Activated CD4-positive, alpha-beta T cell treated with anti-CD3 and anti-CD28 coated beads, Interleukin-2, Interleukin-4, amounts not matched to agents 100 ng/mL and 50 ng/mL, durations not matched to agents 16 hours and 8 hours (primary cell): ENCODE measurements at places on chromosomes 1 and 21.

DNA sequence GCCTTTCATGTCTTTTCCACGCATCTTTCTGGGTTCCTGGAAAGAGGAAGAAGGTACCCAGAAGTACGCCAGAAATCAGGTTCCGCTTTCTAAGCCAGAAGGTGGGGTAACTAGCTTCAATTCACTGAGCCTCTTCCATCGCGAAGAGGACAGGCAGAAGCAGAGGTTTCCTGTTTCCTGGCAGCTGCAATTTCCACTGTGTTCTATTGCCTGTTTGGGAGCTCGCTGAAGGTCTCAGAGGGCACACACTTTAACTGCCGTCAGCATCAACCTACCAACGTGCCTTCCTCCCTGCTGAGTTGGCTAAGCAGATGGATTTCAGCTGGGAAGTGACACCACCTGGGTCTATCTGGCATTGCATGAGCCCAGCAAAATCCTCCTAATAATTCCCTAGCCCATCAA lies 10.0 kb downstream of the NCF2 start:
- DNase-seq: no peak

DNA sequence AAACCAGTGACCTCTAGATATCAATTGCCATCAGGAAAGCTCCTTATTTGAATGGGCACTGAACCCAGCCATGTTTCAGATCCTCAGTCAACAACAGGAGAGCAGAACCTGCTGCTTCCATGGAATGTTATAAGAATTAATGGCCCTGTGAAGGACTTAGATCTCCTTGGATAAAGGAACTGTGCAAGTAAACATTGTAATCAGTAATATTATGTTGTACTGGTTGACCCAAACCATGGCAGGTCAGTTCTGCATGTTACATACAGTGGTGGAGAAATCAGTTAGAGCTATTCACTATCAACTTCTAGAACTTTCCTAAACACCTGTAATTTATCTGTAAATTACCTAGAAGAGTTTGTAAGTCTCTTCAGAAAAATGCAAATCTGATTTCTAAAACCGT lies 11.2 kb upstream of the CLDN8 start:
- DNase-seq: no peak

DNA sequence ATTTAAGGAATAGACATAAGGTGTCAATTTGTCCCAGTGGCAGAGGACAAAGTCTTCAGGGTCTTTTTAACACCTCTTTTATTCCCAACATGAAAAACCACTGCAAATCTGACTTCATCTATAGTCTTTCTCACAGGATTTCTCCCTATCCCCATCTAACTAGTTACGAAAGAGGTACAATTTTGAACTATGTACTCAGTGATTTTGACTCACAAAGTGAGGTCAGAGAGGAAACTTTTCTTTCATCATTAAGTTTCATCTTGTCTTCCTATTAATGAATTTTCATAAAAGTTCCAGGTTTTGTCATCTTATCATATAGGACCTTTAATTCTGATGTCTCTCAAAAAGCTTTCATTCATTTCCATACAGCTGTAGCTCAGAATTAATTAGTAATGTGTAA lies 63.3 kb downstream of the ASH1L start:
- no peak for DNase-seq

GRCh38 chr1:227415115-227415790 lies 97.0 kb upstream of the CDC42BPA start:
- DNase-seq: no peak

- DNase-seq: no peak
Observed at GRCh38 chr1:8047112-8047511, 21.0 kb upstream of the ERRFI1 start.

GRCh38 chr1:9990944-9991343 lies 6.1 kb upstream of the RBP7 start:
- DNase-seq: no peak

DNA sequence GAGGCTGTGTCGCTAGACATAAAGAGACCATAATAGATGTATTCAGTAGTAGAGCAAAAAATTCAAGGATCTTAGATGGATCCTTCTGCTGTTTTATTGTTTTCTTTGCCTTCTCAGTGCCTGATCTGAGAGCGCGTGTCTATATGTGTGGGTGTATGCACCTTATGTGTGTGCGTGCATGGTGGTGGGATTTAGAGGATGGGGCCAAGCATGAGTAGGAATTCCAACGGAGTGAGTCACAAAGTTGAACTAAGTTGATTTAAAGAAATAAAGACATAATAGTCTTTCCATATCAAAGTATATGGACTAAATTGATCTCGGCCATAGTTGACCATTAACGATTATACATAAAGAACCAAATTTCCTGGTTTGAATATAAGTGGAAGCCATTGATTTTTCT lies 178.7 kb downstream of the CYYR1 start:
- no peak for DNase-seq

GRCh38 chr1:93661829-93662474 lies 19.7 kb downstream of the BCAR3 start:
- peak; percentile 19 for DNase-seq

- no peak for DNase-seq
Observed at GRCh38 chr1:35845766-35846165, 37.2 kb upstream of the AGO1 start.

DNA sequence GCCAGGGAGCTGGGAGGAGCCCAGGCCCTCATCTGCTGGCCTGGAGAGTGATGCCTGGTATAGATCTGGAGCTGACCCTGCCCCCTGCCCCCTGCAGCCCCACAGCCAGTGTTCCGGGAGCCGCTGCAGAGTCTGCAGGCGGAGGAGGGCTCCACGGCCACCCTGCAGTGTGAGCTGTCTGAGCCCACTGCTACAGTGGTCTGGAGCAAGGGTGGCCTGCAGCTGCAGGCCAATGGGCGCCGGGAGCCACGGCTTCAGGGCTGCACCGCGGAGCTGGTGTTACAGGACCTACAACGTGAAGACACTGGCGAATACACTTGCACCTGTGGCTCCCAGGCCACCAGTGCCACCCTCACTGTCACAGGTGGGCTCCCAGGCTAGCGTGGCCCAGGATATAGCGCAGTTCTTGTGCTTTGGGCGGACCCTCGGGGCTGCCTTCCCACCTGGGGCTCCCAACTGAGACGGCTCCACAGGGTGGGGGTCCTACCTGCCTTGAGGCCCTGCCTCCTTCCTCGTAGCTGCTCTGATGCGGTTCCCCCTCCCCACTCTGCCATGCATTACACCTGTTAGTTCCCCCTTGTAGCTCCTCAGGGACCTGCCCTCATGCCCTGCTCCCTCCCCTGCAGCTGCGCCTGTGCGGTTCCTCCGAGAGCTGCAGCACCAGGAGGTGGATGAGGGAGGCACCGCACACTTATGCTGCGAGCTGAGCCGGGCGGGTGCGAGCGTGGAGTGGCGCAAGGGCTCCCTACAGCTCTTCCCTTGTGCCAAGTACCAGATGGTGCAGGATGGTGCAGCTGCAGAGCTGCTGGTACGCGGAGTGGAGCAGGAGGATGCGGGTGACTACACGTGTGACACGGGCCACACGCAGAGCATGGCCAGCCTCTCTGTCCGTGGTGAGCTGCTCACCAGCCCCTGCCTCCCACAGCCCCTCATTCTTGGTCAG lies 98.7 kb downstream of the OBSCN start:
- DNase-seq: no peak

DNA sequence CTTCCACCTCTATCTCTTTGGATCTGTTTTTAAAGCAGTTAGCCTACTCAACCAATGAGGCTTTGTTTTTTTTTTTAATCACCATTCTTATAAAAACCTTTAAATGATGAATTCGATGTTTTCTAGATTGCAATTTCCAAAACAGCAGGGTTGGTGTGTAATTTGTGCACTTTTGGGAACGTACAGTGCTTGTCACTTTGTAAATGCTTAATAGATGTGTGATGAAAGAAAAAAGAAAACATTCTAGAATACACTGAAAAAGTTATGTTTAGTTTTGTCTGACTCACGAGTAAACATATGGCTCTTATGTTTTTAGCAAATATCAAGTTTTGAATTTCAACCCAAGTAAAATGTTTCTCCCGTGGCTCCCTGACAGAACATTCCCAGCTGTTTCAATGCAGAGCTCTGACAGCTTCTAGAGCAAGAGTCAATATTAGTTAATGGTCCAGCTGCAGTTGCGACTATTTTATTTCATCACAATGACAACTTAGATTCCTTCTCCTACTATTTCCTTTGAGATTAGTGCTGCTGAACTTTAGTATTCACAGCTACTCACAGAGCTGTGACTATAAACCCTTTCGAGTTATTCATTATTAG lies 362.5 kb upstream of the ADAMTS5 start:
- DNase-seq: no peak

DNA sequence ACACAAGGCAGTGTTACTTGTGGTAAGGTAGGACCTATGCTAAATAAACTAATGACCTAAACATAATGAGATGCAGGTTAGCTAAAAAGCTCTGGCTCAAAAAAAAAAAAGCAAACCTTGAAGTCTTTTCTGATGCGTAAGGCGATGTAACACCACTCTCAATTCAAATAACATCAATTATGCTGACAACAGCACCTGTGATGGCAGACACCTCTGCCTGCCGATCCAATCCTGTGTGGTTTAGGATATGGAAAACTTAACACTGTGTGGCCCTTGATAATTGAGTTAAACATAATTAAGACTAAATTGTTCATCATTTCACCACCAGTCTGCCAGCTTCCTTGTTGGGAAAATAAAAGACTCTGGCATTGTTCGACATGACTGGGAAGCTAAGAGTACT lies 9.1 kb downstream of the RPAP2 start:
- no peak for DNase-seq

DNA sequence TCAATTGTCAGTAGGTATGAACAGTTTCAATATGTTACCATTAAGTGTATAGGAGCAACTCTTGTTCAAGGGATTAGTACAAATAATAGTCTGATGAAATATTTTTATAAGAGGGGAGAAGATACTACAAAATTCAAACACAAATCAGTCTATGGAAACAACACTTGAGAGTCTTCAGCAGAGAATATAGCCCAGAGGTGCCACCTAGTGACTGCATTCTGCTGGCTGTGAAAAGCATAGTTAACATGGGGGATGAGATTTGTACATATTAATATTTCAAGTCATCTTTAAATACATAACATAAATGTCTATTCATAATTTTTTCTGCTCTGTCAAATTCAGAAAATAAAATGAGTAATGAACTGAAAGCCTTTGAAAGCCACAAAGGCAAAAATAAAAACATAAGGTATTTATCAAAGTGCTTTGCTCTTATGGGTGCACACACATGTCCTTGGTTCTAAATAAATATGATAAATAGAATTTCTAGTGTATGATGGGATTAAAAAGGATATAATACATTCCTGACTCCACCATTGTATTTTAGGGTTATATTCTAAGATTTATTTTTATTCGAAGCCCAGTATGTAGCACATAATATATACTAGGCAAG lies 440.9 kb upstream of the ZRANB2 start:
- DNase-seq: peak; percentile 3

DNA sequence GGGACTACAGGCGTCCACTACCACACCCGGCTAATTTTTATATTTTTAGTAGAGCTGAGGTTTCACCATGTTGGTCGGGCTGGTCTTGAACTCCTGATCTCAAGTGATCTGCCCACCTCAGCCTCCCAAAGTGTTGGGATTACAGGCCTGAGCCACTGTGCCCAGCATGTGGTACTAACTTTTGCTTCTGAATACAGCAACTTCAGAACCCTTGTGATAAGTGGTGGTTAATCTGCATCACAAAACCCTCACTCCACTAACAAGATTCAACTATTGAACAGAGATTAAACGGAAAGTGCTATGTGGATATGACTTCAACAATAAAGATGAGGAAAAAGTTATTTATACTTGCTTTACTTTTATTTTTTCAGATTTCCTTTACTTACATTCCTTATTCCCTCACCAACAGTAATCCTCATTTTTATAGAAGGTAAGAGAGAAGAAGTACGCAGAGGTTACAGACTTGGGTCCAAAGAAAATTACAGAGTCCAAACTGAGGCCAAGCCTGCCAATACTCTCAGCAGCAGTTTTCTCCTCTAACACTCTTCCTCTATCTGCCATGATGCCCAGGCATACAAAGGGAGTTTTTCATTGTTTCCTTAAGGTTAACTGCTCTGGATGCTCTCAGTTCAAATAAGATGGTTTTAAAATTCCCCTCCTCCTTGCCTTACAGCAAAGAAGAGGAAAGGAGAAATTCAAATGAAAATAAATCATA lies 44.3 kb downstream of the SLC16A1 start:
- no peak for DNase-seq

DNA sequence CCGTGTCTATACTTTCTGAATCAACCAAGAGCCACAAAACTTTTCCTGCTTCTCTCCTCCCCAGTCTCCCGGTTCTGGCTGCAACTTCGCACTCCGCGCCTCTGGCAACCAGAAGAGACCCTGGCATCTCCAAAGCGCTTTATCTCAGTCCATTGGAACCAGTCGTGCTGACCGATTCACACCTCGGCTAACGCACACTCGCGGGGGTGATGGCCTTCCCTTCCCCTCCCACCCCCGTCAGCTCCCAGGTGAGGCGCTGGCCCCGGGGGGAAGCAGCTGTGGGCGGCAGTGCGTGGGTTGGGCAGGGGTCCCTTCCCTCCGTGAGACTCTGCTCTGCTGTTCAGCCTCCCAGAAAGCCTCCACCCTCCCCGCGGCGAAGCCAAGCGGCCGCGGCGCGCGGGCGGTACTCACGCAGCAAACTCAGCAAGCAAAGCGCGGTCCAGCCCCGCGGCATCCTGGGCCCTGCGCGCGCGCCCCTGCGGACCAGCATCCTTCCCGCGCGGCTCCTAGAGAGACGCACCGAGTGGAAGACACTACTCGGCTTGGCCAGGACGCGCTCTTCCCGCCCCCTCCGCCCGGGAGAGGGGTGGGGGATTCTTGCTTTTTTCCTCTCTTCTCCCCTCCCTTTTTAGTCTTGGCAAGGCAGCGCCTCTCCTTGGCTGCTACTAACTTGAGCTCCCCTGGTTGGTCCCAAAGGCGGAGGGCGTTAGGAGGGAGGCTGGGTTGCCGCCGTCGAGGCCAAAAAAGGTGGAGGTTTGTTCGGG lies at the start of gene CD34:
Gene CD34 (minus strand): TSS at position 535 of the 764 bp plus-strand sequence. CDS start 45 bp downstream, at position 490.
- no peak for DNase-seq

DNA sequence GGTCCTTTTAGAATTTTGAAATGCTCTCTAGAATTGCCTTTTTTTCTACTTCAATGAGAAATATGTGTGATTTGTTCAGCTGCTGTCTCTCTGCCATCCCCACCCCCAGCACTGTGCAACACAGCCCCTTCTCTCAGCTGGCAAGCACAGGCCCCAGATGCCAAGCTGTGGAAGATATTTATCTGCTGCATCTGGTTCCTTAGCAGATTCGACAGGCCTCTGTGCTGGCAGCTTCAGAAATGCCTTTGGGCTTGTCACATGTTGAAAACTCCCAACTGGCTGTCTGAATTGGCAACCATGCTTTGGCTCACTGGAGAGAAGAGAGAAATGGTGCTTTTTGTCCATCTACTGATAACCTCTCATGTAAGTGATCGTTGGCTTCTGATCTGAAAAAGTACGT lies 206.7 kb upstream of the C1orf87 start:
- no peak for DNase-seq

DNA sequence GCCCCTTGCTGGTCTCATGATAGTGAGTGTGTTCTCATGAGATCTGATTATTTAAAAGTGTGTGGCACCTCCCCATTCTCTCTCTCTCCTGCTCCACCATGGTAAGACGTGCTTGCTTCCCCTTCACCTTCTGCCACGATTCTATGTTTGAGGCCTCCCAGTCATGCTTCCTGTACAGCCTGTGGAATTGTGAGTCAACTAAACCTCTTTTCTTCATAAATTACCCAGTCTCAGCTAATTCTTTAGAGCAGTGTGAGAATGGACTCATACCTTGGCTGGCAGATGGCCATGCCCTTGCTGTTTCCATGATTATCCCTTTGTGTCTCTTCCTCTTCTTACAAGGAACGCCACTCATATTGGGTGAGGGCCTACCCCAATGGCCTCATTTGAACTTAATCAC lies 40.3 kb downstream of the PSMG1 start:
- no peak for DNase-seq
